Activated naive CD4-positive, alpha-beta T cell treated with Interleukin-2 at 50 U/mL for 16 hours (primary cell): ENCODE measurements at places on chromosomes 11 and 22.

- no peak for DNase-seq
Observed at GRCh38 chr11:61160487-61161189, 588 bp downstream of the VPS37C start.

DNA sequence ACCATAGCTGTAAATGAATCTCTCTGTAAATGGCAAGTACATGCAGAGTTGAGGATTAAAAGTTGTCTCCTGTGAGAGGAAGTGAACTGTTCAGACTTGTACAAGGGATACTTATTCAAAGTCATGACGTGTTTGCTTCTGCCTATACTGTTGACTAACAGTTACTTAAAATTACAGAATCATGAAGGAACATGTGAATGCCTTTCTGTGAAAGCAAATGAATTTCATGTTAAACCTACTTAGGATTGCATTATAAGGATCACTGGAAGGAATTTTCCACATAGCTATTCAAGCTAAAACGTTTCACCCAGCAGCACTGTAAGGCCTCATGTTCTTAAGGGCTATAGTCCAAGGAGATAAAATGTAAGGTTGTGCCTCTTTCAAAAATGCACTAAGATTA lies 93.4 kb upstream of the BIRC3 start:
- DNase-seq: no peak

GRCh38 chr22:22903355-22903777 lies 15.8 kb downstream of the IGLL5 start:
- DNase-seq: no peak

DNA sequence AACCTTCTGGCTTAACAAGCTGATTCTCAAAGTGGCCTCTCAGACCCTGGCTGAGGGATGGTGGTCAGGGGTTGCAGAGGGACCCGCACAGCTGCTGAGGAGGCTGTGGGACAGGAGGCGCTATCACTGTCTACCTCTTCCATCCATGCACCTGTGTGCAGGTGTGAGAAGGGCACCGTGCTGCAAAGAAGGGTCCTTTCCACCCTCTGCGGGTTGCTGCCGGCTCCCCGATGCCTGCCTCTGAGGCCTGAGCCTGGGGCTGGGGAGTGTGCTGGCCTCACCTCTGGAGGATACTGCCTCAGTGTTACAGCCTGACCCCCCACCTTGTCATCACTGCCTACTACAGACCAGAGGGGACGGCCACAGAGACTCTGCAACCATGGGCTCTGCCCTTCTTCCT lies 66.1 kb upstream of the B3GAT1 start:
- DNase-seq: no peak

DNA sequence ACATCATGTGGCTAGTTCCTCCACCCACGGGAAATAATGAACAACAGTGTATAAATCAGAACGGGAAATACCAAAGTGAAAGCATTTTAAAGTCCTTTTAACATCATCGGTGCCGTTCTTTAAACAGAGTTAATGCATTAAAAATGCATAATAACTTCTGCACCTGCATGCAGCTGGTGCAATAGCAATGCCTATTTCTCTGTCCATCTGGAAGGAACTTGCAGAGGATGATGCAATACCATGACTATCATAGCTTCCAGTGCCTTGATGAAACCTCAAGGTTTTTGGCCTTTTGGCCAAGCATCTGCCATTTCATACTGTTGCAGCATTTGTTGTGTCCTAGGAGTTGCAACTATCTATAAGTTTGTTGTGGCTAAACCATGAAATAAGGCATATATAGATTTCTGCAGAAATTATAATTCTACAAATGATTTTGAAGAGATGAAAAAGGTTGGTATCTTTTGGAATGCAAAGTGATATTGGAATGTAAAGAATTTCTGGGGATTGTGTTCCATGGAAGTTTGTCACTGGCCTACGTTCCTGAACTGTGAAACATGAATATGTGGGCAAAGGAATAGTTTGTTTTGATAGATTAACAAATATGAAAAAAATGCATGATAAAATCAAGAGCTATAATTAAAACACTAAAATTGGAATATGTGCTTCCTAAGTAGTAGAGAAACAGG lies 9.8 kb upstream of the EIF3F start:
- DNase-seq: no peak

- DNase-seq: no peak
Observed at GRCh38 chr11:61345170-61345610, 12.2 kb downstream of the TKFC start.

DNA sequence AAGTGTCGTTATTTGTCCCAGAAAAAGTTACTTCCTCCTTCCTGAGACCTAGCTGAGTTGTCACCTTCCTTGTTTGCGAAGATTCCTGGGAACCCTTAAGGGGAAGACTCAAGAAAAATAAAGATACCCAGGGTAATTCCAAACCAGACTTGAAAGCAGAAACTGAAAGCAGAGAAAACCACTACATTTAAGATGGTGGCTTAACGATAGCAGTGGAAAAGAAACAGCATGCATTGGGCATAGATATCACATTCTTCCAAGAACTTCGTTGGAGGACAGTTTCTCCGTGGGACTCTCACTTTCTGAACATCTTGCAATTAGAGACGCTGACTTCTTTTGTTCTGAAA lies 89.1 kb downstream of the FAM76B start:
- DNase-seq: no peak

DNA sequence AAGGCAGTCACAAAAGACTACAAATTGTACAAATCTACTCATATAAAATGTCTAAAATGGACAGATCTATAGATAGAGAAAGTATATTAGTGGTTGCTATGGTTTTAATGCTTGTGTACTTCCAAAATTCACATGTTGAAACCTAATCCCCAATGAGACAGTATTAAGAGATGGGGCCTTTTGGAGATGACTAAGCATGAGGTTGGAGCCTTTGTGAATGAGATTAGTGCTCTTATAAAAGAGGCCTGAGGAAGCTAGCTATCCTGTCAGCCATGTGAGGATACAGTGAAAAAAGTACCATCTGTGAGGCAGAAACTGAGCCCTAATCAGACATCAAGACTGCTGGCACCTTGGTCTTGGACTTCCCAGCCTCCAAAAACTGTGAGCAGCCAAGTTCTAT lies 82.6 kb downstream of the CYP2R1 start:
- DNase-seq: no peak

DNA sequence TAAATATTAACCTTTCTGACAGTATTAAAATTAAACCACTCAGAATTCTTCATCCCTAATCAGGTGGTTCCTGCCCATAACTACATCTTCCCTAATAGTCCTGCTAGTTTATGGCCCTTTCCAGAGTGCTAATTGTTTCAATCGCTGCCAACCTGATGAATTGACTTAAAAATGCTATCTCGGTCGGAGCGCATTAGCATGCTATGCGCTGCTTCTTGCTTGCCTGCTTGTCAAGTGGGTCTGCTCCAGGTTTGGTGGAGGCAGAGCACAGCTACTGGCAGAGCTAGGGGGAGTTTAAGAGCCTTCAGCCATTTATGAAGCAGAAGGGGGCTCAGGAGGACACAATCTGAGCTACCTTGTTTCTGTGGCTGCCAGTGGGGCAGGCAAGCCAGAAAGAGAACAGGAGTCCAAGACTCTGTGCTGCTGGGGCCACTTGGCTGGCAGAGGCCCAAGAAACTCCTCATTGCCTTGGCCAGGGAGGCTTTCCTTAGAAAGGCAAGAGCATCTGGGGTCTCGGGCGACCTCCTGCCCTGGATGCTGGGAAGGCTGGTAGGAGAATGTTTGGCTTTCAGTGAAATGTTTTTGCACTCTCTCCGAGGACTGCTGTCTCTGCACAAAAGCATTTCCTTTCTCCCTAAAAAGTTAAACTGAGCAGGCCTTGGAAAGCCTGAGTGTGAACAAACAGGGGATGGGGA lies 62.1 kb upstream of the PHOX2A start:
- DNase-seq: no peak

DNA sequence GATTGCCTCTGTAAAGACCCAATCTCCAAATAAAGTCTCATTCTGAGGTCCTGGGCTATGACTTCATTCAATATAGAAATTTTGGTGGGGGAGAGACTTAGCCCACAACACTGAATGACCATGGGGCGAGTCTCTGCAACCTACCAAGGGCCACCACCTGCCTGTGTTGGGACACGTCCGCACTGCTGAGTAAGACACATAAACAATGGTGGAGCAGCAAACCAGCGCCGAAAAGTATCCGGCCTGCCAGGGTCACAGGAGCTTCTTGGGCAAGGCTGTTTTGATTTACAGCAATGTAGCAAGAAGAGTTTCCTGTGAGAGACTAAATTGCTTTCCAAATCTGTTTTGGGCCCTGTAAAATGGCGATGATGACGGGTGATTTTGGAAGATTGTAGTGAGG lies 122.3 kb downstream of the SHANK2 start:
- no peak for DNase-seq
